Choroid plexus epithelial cell (primary cell): ENCODE measurements at places on chromosomes 13 and 19.

DNA sequence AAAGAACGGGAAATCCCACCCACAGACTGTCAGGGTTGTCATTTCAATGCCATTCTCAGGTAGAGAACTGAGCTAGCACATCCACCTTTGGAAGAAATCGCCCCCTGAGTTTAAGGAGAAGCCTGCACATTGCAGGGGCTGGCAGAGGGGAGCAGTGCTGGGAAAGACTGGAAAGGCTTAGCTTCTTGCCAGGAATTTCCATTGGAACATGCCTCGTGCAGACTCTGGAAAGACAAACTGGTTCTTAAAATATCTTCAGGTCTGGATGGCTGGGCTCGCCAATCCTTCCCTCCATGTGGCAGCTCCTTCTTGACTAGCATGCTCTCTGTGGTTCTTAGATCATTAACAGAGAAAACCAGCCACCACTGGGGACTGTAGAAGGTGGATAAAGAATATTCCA, 414.1 kb downstream of the TSHZ3 start:
- DNase-seq, result no peak

DNA sequence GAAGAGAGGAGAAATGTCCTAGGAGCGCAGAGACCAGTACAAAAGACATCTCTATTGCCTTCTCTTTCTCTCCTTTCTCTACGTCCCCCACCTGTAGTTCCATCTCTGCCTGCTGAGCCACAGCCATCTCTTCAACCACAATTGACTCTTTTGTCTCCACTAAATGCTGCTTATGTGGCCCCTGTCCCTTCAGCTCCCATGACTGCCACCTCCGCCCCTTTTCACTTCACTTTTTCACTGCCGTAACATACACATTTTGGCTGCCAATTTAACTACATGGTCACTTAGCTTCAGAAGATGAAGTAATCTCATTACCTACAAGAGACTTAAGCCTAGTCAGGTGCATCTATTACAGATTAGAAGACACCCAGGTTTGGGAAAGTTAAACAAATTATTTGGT, 81.9 kb downstream of the MZT1 start:
- DNase-seq, result no peak

DNA sequence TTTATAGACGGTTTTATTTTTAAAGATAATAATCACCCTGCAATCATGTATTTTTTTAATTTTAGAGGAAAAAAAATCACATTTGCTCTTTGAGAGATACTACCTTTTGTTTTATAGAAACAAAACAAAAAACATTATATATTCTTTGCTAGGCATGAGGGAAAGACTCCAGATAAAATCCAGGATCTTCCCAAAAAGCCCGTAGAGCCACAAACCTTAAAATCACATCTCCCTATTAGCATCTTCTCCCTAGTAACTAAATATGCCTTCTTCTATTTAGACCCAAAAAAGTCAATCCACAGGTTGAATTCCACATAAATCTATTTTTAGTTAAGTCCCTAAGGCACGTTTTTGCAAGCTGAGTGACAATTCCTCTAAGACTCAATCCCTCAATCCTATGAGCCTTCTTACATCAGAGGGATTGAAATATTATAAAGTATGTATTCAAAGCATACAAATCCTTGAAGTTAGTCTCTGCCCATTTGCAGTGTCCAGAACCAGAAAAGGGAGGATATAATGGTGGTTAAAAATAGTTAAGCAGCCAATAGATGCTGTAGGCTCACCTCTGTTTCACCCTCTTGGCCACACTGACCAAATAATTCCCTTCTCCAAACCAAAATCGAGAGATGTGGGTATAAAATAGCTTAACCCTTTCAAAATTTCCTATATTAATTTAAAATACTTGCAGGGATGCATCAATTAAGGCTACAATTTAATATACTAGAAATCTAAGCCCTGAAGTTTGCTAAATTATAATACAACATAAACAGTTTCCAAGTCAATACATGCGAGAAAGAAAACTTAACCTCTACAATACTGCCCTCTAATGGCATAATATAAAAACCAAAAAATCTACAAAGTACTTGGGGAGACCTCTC, 64.0 kb downstream of the SERP2 start:
- peak; percentile 60 for DNase-seq

DNA sequence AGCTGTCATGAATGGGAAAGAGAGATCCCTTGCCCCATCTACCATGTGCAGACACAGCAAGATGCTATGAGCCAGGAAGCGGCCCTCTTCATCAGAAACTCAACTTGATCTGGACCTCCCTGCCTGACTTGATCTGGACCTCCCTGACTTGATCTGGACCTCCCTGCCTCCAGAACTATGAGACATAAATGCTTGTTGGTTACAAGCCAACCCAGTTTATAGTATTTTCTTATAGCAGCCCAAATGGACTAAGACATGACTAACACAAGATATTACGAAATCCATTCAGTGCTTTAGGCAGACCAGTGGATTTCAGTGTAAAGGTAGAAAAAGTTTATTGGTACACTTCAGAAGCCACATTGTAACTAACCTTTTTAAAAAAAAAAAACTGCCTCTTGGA, 15.6 kb downstream of the PCID2 start:
- peak; percentile 81 for DNase-seq

DNA sequence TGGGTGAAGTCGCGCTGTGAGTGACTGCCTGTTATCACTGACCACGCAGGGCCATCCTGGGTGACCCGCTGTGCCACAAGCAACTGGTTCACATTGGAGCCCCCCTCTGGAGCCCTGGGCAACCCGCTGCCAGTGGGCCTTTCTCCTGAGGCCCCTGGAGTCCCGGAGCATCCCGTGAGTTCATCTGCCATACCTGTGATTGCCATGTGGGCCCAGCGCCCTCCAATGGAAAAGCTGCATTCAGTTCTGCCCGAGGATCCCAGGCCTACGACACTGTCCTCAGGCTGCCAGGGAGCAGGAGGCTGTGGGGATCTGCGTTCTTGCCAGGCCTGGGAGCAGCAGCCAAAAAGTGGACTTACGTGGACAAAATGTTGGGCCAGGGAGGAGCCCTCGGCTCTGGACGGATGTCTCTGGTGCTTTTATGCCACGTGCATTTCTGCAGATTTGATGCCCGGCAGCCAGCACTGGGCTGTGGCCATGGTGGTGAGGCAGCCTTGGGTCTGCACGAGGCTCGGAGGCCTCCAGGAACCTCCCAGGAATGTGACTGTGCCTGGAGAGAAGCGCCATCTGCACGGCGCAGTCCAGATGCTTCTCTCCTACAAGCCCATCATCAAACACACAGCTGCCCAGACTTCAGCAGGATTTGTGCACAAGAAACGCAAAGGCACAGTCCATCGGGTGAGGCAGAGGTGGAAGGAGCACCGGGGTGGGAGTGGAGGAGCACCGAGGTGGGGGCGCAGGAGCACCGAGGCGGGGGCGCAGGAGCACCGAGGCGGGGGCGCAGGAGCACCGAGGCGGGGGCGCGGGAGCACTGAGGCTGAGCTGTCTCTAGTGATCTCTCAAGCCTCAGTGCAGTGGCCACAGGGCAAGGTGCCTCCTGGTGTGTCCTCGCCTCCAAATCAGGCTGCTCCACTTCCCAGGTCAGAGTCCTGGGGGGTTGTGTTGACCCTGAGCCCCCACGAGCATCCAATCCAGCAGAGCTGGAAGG, 44.0 kb downstream of the C13orf46 start:
- DNase-seq, result no peak

DNA sequence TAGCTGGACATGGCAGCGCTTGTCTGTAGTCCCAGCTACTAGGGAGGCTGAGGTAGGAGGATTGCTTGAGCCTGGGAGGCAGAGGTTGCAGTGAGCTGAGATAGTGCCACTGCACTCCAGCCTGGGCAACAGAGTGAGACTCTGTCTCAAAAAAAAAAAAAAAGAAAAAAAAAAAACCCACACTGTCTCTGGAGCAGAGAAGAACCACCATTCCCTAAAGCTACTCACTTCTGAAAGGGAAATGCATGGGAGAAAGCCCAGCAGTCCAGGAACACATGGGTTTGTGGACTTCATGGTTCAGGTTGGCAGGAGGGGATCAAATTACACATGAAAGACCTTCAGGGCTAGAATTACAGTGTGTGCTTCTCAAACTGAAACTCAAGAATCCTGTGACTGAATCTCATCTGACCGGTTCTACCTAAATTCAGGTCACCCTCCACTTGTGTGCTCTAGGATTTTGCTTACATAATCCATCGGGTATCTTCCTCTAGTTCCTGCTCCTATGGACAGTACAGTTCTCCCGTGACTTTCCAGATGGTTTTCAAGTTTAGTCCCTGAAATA, 30.2 kb upstream of the CPB2 start:
- DNase-seq, result peak; percentile 62

- DNase-seq, result peak; percentile 69
These were observed 4.2 kb downstream of the TMEM259 start for GRCh38 chr19:1016647-1017114.

GRCh38 chr19:33752018-33752800, 44.5 kb upstream of the KCTD15 start:
- no peak for DNase-seq

- DNase-seq, result no peak
These were observed 14.7 kb downstream of the KLF2 start for GRCh38 chr19:16339361-16339725.

DNA sequence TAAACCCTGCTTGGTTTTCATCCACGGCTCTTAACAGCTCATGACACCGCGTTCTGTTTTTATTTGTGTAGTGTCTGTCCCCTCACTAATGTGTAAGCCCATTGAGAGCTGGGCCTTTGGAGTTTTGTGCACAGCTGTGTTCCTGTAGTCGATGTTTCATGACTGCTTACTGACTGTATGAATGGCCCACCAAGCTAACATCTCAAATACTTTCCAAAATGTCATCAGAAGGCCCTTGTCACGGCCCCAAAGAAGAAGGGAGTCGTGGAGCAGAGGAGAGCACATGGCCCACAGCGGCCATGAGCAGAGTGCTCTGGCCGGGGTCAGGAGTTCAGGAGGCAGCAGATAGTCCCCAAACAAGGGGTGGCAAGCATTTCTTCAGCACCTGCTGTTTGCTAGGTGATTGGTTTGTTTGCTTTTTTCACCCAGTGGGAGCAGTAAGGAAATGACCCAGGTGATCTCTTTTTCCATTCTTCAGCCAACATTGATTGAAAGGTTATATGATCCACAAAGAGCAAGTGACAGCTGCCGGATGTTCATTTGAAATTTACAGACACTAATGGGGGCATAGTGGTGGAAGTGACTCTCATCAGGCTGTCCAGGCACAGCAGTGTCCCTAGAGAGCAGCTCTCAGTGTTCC, 315.2 kb downstream of the ATP8A2 start:
- DNase-seq, result no peak

DNA sequence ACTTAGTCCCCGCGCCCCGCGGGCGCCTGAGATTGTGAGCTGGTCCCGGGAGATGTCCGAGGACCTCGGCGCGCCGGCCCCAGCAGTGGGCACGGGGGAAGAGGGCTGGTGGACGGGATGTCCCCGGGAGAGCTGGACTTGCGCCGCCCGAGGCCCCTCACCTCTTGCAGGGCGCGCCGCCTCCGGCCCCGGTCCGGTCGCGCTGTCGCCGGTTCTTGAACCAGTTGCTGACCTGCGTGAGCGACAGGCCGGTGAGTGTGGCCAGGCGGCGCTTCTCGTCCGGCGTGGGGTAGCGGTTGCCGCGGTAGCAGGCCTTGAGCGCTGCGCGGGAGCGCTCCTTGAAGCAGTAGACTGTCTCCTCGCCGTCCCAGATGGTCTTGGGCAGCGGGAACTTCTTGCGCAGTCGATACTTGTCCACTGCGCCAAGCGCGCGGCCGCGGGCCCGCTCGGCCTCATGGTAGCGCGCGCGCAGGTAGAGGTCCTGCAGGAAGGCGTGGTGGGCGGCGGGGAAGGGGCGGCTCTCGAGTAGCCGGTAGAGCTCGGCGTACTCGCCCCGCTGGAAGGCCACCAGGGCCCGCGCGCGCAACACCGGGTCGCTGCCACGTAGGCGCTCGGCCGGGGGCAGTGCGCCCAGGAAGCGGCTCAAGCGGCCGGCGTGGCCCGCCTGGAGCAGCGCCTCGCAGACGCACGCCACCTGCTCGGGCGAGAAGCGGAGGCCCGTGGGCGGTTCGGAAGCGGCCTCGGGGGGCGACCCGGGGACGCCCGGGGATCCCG, 984 bp downstream of the SIX5 start:
- DNase-seq, result peak; percentile 81

GRCh38 chr19:16378291-16378889, 53.8 kb downstream of the KLF2 start:
- no peak for DNase-seq

DNA sequence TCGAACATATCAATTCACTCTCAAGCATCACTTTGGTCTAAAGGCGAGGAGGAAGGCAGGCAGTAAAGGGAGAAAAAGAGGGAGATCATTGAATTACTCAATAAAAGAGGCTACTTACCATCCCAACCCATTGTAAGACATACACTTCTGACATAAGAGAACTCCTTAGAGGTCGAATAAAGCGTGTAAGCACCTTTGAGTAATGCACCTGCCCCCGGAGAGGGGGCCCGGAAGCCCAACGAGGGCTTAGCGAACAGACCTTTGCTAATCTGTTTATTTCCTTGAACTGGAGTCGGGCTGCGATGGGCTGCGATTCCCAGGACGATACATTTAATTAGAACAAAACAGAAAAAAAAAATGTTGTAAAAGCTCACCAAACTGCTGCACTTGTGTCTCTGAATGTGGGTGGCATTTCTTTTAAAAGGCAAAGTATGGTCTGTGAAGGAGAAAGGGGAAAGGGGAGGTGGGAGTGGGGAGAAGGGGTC, 3.0 kb downstream of the ZC3H4 start:
- no peak for DNase-seq

- no peak for DNase-seq
These were observed 1.2 kb upstream of the MADCAM1 start for GRCh38 chr19:495081-495401.
